Activated CD4-positive, alpha-beta T cell treated with anti-CD3 and anti-CD28 coated beads, Interleukin-2, amount 50 U/mL, for 48 hours (primary cell): ENCODE measurements at places on chromosomes 5 and 9.
A peak's percentile ranks its signal among the peaks of the same experiment; 100 is the strongest.

- DNase-seq, result no peak
Observed at GRCh38 chr9:119441832-119442231, 72.6 kb upstream of the BRINP1 start.

DNA sequence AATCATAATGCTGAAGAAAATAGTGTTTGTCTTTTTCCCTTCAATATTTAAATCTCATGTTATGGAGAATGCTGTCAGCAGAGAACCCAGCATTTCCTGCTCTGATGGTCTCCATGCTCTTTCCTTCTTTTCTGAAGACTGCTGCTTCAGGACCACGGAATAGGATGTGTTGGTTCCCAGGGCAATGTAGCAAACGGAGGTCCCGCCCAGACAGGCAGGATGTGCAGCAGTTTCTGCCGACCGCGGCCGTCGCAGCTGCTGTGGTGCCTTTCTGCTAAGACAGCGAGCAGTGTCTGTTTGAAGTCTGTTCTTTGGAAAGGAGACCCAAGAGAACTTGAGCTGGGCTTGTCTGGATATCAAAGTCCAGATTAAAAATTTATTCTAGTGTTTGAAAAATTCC is 654.3 kb downstream of the CCDC171 start:
- no peak for DNase-seq

DNA sequence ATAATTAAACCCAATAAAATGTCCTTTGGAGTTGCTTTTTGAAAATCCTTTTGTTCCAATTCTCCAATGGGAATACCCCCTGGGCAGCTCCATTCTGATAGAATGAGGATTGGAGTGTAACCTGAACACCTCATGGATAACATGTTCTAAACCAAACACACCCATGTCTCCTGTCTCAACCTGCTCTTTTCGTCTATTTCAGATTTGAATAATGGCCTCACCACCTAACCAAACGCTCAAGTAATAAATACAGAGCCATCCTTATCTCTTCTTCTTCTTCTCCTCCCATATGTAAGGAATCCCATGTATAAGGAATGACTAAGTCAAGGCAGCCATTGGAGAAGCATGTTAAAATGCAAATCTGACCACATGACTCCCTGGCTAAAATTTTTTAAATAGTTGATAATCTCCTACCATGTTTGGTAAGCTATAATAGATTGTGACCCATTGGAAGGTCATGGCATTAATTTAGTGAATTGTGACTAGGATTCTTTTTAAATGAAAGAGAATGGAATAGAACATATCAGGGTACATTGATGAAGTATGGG is 26.0 kb downstream of the ELL2 start:
- no peak for DNase-seq

DNA sequence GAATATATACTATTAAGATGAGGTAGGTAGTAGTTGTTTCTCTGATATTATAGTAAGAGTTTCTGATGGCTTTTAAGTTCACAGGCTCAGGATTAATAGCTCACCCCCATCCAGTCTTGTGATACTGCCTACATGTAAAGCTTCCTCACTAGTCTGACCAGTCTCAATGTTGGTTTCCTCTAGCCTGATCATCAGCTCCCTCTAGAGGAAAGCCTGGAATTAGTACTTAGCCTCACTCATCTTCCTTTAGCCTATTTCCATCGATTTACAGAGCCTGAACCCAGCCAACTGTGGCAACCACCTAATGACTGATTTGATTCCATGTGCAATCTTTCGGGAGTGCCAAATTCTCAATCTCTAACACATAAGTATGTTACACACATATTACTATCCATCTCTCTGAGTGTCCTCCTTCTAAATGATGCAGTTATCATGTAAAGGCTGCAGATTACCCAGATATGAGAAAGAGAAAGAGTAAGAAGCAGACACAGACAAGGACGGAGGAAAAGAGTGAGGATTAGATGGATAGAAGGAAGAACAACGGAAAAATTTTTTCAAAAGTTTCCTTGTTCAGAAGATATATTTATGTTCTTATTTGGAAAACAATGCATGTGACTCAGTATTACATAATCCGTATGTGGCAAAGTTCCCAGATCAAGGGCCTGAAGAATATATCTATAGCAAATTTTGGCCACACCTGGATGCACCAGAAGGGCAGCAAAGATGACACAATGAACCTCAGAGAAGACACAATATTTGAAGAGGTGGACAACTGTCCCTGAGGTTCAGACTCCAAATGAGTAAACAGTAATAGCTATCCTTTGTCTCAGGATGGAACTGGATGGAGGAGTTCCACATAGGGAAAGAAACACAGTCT is 333.7 kb downstream of the ELAVL2 start:
- DNase-seq, result no peak

- DNase-seq, result no peak
Observed at GRCh38 chr9:108756746-108757490, 98.9 kb downstream of the ACTL7B start.

- DNase-seq, result no peak
Observed at GRCh38 chr9:1938135-1938534, 77.0 kb upstream of the SMARCA2 start.

- peak; percentile 41 for DNase-seq
Observed at GRCh38 chr9:68780720-68781119, 75.7 kb downstream of the PIP5K1B start.

DNA sequence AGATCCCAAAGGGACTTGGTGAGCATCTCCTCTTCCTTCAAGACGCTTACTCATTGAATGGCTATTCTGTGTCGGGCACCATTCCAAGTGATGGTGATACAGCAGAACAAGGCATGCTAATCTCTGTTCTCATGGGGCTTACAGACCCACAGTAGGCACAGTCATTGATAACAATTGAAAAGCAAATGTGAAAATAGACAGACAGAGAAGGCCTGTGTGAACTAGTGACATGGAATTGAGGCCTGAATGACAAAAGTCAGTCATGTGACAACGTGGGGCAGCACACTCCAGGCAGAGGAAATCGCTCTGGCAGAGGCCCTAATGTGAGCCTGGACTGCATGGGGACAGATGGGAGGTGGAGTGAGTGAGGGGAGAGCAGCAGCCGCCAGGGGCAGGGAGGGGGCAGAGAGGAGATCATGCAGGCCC is 70.7 kb upstream of the CPLX2 start:
- DNase-seq, result no peak

- DNase-seq, result no peak
Observed at GRCh38 chr9:93129286-93129685, 4.8 kb downstream of the NINJ1 start.

GRCh38 chr5:150000256-150000989 is at the start of the genes HMGXB3 and TIGD6:
Gene HMGXB3 (plus strand): TSS chr5:150000739. CDS start chr5:150004853, 4,114 bp downstream.
Gene TIGD6 (minus strand): TSS chr5:150000654. CDS start chr5:149996348, 4,306 bp downstream.
- peak; percentile 91 for DNase-seq

DNA sequence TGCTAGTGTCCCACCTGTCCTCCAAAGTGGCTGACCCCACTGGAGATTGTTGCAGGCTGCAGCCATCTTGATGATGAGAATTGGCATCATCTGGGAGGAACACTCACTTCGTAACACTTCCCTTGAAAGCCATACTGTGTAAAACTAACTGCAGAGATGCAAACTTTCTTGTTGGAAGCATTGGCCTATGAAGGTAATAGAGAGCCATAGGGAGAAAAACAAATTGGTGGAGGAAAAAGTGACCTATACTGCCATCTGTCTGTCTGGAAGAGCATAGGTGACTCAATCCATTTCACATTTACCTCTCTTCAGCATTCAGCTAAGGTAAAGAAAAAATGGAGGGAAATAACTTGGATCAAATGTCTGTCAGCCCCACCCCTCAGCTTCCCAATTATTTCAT is 473.4 kb downstream of the NTRK2 start:
- DNase-seq, result no peak

DNA sequence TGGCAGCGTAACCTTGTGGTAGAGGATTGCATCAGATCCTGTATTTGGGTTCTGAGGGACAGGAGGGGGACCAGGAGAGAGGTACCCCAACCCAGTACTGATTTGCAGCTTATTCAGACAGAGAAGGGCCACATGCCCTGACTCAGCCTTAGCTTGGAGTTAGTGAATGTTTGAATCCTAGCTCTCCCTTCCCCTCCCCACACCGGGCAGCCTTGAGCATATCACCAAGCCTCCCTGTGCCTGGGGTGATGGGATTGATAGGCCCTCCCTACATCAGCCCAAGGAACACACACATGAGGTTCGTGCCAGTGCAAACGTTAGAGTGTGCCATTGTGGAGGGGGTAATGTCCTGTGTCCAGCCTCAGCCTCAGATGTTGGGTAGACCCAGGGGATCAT is 71.9 kb downstream of the AMBP start:
- DNase-seq, result no peak

GRCh38 chr9:81372628-81373191 is 316.6 kb downstream of the TLE1 start:
- no peak for DNase-seq

DNA sequence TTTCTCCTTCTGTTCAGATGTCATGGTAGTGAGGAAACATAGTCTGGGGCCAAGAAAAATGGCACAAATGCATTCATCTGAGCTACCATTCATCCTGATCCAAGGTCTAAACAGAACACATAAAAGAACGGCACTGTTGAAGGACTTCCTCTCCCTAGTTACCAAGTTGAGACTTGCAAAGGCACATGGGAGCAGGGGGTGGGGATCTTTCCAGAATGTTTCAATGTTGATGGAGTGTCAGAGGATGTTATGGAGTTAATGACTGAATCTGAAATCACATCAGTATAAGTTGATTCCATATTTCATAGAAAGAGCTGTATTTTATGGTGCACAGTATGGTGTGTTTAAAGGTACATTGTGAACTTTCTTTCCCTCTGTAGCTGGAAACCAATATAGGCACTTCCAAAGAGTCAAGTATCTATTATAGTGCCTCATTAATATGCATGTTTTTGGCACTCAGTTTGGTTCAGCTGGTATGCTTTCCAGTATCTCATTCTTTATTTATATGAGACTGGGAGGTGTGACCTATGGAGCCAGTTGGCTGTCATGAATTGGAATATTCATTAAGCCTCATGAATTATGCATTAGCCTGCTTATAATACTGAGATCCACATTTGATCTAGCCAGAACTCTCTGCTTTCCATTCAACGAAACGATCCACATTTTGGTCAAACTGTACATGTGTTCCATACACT is 603.0 kb downstream of the NR2F1-AS1 start:
- no peak for DNase-seq

DNA sequence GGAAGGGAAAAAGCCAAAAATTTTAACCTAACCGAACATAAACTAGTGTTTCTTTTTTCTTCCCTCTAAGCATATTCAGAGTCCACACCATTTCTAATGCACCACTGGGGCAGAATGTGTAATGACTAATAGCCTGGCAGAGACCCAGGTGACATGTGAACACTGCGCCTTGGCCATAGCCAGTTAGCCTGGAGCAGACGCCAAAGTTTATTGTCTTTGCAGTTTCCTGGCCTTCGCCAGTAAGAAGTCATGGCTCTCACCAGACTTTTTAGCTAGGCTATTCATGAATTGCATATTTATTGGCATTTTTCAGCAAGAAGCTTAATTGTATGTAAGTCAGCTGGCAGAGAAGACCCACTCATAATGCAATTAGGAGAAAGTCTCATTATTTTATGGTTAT is 182.8 kb upstream of the SLC27A6 start:
- no peak for DNase-seq

GRCh38 chr5:85159395-85159794 is 774.7 kb upstream of the EDIL3 start:
- no peak for DNase-seq

GRCh38 chr5:90055831-90056328 is 353.7 kb downstream of the CETN3 start:
- no peak for DNase-seq

DNA sequence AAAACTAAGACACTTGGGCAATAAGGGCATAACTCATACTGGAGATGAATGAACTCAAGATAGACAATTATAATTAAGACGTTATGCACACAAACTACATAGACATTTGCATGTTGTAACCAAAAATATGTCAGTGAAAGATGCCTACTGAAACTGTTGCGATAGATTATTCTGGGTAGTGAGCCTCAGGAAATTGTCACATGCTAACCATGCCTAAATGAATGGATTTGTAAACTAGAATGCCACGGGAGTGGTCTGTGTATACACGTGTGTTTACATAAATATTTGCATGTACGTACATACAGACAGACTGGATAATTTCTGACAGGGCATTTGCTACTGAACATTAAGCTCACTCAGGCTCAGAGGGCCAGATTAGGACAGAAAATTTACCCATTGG is 1.2 kb downstream of the NIPSNAP3B start:
- no peak for DNase-seq

GRCh38 chr5:90421136-90421535 is 11.6 kb upstream of the CETN3 start:
- DNase-seq, result no peak

GRCh38 chr5:73498057-73498992 is at the start of gene BTF3:
Gene BTF3 (plus strand): TSS chr5:73498442. CDS start chr5:73498668, 226 bp downstream.
- peak; percentile 94 for DNase-seq

GRCh38 chr5:129945774-129946270 is 41.6 kb downstream of the CHSY3 start:
- DNase-seq, result no peak

GRCh38 chr5:145579301-145579700 is 255.8 kb downstream of the PRELID2 start:
- no peak for DNase-seq

- peak; percentile 91 for DNase-seq
Observed at GRCh38 chr5:181243564-181244343, at the start of gene RACK1. Gene RACK1 (minus strand): TSS chr5:181243906. CDS start chr5:181243800, 106 bp downstream.

DNA sequence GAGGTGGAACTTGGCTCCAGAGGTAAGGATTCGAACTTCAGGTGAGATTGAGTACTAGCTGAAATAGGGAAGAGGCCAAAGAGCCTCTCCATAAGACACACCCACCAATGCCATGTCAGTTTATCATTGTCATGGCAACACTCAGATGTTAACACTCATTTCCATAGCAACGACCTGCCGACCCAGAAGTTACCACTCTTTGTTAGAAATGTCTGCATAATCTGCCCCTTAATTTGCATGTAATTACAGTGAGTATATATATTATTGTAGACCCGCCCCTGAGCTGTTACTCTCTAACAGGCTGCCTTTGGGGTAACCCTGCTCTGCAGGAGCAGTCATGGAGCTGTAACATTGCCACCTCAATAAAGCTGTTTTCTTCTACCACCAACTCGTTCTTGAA is 10.2 kb upstream of the NTRK2 start:
- DNase-seq, result no peak

- DNase-seq, result no peak
Observed at GRCh38 chr5:35218981-35219380, 11.3 kb downstream of the PRLR start.

- DNase-seq, result no peak
Observed at GRCh38 chr9:127735530-127736185, 564 bp upstream of the TOR2A start.

DNA sequence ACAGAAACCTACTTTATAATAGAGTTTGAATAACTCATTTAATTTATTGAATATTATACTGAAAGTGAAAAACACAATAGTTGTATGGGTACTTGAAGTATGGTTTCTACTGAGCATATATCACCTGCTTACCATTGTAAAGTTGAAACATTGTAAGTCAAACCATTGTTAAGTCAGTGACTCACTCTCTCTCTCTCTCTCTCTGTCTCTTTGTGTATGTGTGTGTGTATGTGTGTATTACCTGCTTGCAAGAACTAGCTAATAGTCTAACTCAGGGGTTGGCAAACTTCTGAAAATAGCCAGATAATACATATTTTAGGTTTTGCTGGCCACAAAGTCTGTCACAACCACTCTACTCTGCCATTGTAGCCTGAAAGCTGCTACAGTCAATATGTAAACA is 564.3 kb upstream of the ZNF608 start:
- no peak for DNase-seq
